ENCODE measurements at places on chromosomes 3 and 15.

- H3K4me3 ChIP-seq = no peak overlapping the region
- H3K27ac ChIP-seq = no peak overlapping the region
- DNase-seq = no peak
- no peaks in the 10 kb centered on the region for H3K4me1 ChIP-seq
- H3K36me3 ChIP-seq = no peaks in the 10 kb centered on the region
Observed at GRCh38 chr3:64880916-64881315, 193.1 kb upstream of the ADAMTS9 start.

DNA sequence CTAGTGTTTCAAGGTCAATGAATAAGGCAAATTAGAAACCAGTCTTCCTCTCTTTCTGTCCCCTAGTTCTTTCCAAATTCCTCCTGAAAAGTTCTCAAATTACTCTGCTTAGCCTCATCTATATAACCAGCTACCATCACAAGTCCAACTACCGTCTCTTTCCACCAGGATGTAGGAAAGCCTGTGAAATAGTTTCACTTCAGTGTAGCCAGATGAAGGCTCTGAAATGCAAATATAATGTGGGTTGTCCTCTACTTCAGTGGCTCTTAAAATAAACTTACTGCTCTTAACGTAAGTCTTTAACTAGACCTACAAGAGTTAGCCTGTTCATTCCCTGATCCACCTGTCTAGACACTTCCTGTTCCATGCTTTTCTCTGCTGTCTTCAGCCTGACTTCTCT, 827.7 kb downstream of the ROBO1 start:
- no peaks in the 10 kb centered on the region for H3K27me3 ChIP-seq
- H3K4me1 ChIP-seq = no peaks in the 10 kb centered on the region

DNA sequence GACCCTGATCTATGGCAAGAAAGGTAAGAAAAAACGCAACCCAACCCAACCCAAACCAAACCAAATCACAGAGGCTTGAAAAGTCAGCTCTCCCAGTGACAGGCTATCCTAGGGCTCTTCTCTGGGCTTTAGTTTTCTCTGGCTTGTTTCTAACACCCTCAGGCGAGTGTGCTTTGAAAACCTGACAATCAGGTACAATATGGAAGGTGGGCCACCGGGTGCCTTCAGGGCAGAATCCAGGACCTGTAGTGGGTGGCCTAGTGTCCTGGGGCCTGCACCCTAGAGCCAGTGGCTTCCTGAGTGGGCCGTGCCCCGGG, 46.8 kb downstream of the BHLHE40 start:
- peak overlapping the region; percentile 69 for H3K4me3 ChIP-seq
- no peak for DNase-seq
- no peaks in the 10 kb centered on the region for H3K36me3 ChIP-seq
- H3K27ac ChIP-seq = no peak overlapping the region

- no peaks in the 10 kb centered on the region for H3K27me3 ChIP-seq
- H3K27ac ChIP-seq = no peak overlapping the region
- H3K36me3 ChIP-seq = no peaks in the 10 kb centered on the region
- no peaks in the 10 kb centered on the region for H3K4me1 ChIP-seq
- DNase-seq = no peak
- no peak overlapping the region for H3K4me3 ChIP-seq
Observed at GRCh38 chr15:52653431-52653964, 25.7 kb downstream of the ATOSA start.

DNA sequence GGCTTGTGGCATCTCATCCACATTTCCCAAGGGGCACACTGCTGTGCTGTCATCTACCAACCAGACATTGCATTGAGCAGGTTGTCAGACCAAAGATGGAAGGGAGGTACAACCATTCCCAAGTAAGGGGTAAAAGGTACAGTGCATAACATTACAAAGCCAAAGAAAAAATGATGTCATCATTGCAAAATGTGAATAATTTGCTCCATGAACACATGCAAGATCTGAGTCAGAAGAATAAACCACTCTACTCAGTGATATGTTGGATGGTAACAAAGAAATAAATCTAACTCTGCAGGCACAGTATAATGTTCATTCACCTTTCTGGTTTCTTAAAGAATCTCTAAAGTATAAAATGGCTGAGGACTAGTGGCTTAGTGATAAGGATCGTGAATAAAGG, 202.7 kb downstream of the MAGI1 start:
- H3K4me3 ChIP-seq = no peak overlapping the region
- no peak for DNase-seq

DNA sequence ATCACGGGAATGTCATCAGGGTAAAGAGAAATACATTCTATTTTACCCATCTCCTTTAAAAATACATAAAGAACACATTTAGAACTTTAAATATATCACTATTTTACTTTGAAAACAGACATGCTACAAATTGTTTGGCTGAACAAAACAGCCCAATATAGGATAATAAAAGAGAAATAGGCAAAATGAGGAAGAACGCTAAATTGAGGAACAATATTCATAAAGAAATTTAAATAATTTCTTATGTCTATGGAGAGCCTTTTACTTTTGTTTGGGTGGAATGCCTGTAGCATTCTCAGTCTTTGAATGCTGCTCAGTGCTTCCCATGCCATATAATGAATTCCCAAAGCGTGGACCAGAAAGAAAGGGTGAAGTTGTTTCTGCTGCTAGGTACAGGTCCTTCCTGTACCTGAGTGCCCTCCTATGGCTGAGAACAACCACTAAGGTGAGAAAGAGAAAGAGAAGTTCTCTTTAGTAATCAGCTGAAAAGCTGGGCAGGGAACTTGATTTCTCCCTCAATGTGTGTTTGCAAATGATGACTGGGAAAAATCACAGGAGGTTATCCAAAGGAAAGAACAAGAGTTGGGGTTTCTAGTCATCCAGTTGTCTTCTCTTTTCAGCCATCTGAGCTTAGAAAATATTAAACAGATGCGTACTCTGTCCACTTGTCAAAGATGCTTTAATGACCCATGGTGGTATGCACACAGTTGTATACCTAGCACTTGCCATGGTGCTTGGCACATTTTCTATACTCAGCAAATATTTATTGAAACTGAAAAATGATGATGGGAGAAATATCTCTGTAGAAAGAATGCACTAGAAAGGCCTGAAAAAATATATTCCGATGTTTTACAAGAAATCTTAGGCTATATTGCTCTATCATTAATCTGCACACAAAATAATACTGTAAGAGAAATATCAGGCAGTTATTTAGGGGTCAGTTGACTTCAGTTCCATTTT, 404.6 kb downstream of the TIGIT start:
- no peaks in the 10 kb centered on the region for H3K27me3 ChIP-seq
- H3K4me3 ChIP-seq = no peak overlapping the region
- peaks cover 5% of the 10 kb centered on the region for H3K4me1 ChIP-seq
- no peak for DNase-seq
- no peak overlapping the region for H3K27ac ChIP-seq
- H3K36me3 ChIP-seq = no peaks in the 10 kb centered on the region

DNA sequence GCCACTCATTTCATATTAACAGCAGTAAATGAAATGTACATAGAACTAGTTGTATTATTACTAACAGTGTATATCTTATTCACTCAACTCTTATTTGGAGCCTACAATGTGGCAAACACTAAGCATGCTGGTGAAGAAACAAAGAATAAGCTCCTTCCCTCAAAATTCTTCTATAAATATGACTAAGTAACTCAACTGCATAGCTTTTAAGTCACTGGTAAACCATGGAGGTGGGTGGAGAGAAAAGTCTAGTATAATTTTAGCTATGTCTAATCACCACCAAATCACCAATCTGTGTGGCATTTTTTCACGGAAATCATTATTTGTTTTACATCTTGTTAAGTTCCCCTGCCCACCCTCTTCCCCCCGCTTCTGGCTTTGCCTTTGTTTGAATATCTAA, 17.5 kb downstream of the COPS2 start:
- H3K27ac ChIP-seq = no peak overlapping the region
- no peaks in the 10 kb centered on the region for H3K4me1 ChIP-seq
- DNase-seq = no peak
- no peak overlapping the region for H3K4me3 ChIP-seq
- H3K27me3 ChIP-seq = no peaks in the 10 kb centered on the region

DNA sequence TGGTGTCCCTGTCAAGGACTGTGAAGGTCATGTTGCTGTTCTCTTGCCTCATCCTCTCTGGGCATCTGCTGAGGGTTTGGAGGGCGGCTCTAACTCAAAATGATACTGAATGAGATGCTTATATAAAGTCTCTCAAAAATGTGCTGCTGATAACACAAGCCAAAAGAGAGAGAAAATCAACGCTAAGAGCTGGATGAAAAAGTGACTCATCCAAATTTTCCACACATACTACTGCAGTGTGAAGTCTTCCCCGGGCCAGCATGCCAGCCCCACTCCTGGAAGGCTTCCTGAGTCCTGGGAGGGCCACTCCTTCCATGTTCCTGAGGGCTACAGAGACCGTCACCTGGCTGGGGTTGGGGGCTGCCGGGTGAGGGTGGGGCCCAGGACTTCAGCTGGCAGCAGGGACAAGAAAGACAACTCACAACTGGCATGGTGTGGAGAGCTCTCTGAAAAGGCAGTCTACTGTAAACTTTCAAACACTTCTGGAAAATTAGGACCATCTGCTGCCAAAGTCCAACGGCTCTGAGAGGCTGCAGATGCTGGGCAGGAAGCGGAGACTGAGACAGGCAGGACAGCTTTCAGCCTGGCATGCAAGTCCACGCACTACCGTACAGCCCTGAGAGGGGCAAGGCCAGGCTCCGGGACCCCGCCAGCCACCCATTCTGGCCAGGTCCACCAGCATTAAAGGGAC, 200.3 kb downstream of the ADAMTS17 start:
- DNase-seq = no peak
- no peak overlapping the region for H3K27ac ChIP-seq
- H3K27me3 ChIP-seq = no peaks in the 10 kb centered on the region
- no peak overlapping the region for H3K4me3 ChIP-seq
- 0 out of 3 replicates have a peak, but pooled peaks cover under 1% of the 10 kb centered on the region for H3K36me3 ChIP-seq
- no peaks in the 10 kb centered on the region for H3K4me1 ChIP-seq

GRCh38 chr3:127791221-127791913, 30.9 kb downstream of the MGLL start:
- H3K4me3 ChIP-seq = no peak overlapping the region
- no peaks in the 10 kb centered on the region for H3K36me3 ChIP-seq
- no peaks in the 10 kb centered on the region for H3K4me1 ChIP-seq
- H3K27ac ChIP-seq = no peak overlapping the region

- peaks cover 4% of the 10 kb centered on the region for H3K36me3 ChIP-seq
- H3K27ac ChIP-seq = no peak overlapping the region
- no peaks in the 10 kb centered on the region for H3K27me3 ChIP-seq
- peak overlapping the region; percentile 99 for H3K4me3 ChIP-seq
Observed at GRCh38 chr3:50236484-50237132, 604 bp downstream of the GNAI2 start.

- H3K27ac ChIP-seq = no peak overlapping the region
- no peak overlapping the region for H3K4me3 ChIP-seq
- no peaks in the 10 kb centered on the region for H3K27me3 ChIP-seq
- DNase-seq = no peak
Observed at GRCh38 chr3:112688085-112688769, 47.3 kb upstream of the CCDC80 start.

DNA sequence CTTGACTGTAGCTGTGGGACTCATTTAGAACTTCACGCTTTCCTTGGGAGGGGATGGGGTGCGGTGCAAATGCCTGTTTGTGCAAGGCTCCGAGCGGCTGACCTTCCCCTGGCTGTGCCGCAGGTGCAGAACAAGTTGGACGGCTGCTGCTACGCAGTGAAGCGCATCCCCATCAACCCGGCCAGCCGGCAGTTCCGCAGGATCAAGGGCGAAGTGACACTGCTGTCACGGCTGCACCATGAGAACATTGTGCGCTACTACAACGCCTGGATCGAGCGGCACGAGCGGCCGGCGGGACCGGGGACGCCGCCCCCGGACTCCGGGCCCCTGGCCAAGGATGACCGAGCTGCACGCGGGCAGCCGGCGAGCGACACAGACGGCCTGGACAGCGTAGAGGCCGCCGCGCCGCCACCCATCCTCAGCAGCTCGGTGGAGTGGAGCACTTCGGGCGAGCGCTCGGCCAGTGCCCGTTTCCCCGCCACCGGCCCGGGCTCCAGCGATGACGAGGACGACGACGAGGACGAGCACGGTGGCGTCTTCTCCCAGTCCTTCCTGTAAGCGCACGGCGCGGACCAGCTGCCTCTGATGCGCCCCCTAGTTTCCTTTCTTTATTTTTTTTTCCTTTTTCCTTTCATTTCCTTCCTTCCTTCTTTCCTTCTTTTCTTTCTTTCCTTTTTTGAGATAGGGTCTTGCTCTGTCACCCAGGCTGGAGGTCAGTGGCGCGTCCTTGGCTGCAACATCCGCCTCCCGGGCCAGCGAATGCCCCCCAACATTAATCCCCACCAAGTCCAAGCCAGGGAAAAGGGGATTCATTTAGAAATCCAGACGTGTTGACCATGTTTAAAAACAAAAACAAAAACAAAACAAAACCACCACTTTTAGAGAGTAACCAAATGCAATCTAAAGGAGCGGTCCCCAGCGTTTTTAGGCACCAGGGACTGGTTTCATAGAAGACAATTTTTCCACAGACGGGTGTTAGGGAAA, 42.7 kb downstream of the EIF2AK4 start:
- no peak overlapping the region for H3K27ac ChIP-seq
- no peaks in the 10 kb centered on the region for H3K4me1 ChIP-seq
- peak overlapping the region; percentile 74 for H3K4me3 ChIP-seq

DNA sequence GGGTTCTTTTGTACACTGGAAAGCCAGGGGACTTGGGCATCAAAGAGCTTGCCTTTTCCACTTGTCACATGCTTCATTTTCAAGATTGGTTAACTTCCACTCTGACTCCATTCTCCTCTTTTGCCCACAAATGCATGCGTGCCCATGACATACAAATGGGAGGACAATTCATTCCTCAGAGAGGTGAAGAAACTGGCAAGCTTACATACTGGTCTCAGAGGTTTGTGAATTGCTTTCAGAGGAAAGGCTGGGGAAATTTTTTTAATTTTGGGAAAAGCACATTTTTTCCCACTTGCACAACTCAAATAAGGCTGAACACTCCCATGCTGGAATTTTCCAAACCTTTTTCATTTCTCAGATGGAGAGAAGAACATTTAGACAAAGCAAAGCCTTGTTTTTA, 20.9 kb upstream of the AMOTL2 start:
- no peaks in the 10 kb centered on the region for H3K27me3 ChIP-seq
- no peak overlapping the region for H3K4me3 ChIP-seq
- no peaks in the 10 kb centered on the region for H3K4me1 ChIP-seq
- H3K36me3 ChIP-seq = peaks cover 2% of the 10 kb centered on the region
- no peak for DNase-seq

DNA sequence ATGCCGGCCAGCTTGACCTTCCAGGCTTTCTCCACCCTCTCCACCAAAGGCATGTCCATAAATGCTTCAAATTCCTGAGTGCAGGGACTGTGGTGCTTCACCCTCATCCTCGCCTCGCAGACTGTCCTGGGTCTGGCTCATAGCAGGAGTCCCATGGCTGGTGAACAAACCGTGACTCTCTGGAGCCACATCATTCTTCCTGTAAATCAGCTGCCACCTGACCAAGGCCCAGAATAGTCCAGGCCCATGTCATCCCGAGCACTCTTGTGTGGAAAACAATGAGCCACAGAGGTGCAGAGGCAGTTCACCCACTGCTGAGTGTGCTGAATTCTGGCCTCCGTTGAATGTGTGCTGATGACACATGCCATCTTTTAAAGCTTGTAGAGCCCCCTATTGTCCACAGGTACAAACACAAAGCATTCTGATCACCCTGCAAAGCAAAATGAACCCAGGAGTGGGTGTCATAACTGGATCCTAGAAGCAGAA, 68.6 kb downstream of the ABHD5 start:
- H3K4me3 ChIP-seq = no peak overlapping the region
- no peak overlapping the region for H3K27ac ChIP-seq
- DNase-seq = no peak
- H3K4me1 ChIP-seq = peaks cover 3% of the 10 kb centered on the region

GRCh38 chr15:93420050-93420452, 331.0 kb upstream of the RGMA start:
- no peak overlapping the region for H3K4me3 ChIP-seq
- no peaks in the 10 kb centered on the region for H3K27me3 ChIP-seq
- peaks cover 6% of the 10 kb centered on the region for H3K36me3 ChIP-seq
- no peak overlapping the region for H3K27ac ChIP-seq
- no peaks in the 10 kb centered on the region for H3K4me1 ChIP-seq
- DNase-seq = no peak

Measured in H9 (cell line).